Osteocyte (in vitro differentiated cells): ENCODE measurements at places on chromosomes 6 and 20. TPM values are rescaled to one million over a fixed set of nuclear protein-coding genes. Genes with fewer than 3 reads are reported as not detected.

- no peak for DNase-seq
Observed at GRCh38 chr6:165557674-165558073, 105.4 kb downstream of the PDE10A start.

GRCh38 chr20:24314053-24314452 lies 155.4 kb upstream of the SYNDIG1 start:
- DNase-seq: no peak

GRCh38 chr6:140609956-140610355 lies 1235.5 kb upstream of the CITED2 start:
- no peak for DNase-seq

DNA sequence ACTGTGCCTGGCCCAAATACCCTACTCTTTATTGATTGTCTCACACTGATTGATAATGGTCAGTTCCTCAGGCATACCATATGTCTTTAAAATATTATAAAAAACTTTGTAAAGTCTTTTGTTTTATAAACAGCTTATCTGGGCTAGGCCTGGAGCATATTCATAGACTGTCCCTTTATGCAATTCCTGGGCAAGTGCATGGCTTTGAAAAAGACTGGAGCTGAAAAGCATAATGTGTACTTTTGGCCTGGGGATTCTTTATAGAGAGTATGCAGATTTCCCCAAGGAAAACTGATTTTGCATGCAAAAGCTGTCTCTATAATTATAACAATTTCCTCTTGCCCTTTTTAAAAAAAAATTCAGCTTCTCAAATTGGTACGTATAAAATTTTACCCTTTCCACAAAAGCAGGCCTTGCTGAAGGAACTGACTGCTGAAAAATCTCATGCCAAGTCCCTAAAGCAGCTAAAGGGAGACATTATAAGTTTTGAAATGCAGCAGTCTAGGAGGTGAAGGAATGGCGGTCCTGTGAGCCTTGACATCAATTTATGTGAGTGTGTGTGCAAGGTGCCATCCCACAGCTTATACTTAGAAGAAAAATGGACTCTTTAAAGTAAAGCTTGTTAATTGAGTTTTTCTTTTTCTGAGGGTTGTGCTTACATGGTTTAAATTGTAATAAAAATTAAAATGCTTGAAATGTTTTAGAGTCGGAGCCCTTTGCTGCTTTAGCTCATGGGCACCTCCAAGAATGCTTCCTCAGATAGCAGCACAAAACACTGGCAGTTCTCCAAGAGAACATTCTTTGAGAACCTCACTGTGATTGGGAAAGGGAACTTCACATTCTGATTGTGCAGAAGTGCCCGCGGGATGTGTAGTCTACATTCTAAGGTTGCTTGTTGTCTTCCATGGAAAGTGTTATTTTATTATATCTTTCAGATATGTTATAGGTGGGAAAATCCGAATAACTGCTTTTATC lies 43.9 kb downstream of the PLCB4 start:
- no peak for DNase-seq

- peak; percentile 64 for DNase-seq
Observed at GRCh38 chr20:6053064-6053775, 640 bp downstream of the LRRN4 start.

GRCh38 chr6:154202339-154202738 lies 154.3 kb downstream of the IPCEF1 start:
- DNase-seq: no peak

The CPNE5 gene
- total RNA-seq: not detected in 2 replicates

DNA sequence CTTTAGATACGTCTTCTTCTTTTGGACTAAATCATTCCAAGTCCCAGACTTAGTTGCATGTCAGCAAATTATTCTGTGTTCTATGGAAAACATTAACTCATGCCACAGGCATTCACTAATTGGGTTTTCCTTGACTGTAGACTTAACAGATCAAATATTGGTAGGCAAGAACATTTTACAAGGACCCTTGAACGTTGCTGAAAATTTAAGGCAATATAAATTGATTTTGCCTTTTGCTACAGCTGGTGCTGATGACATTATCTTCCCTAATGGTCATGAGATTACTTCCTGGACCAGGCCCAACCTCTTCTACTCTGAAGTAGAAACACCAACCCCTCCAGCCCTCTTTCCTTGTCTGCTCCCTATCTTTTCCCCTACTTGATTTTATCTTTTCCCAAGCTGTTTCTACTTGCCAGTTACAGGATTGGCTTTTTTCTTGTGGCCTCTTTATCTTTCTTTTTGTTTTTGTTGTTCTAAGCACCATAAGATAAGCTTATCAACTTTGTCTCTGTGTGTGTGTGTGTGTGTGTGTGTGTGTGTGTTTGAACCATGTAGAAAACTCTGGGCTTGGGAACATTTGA lies 514.0 kb upstream of the SOX4 start:
- no peak for DNase-seq

- DNase-seq: no peak
Observed at GRCh38 chr6:24093381-24093780, 32.6 kb upstream of the NRSN1 start.

GRCh38 chr6:99905209-99906106 lies 88.6 kb downstream of the MCHR2 start:
- DNase-seq: no peak

DNA sequence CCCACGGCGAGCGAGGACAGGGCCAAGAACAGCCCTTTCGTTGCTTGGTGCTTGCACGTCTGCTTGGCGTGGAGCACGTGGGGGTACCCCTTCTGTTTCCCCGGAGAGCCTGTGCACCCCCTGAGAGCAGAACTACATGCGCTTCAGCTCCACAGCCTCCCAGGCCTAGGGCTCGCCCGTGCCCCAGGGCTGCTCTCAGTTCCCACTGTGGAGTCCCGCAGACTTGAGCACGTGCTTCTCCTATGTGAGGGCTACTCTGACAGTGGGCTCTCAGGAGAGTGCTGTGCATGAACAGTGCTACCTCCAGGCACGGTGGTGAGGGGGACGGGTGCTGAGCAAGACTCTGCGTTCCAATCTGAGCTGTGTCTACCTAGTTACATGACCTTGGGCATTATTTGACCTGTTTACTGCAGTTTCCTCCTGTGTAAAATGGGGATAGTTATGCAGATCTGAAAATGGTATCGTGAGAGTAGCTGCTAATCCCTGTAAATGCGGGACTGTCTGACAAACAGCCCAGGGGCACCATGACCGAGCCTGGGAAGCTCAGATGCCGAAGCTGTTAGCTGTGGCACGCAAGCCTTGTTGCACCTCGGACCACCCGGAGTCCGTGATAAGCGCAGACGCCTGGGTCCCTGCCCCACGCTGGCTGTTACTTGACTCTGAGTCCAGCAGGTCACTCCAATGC lies 82.4 kb downstream of the IRF4 start:
- DNase-seq: no peak
